ENCODE measurements at places on chromosomes 7 and 10.

- DNase-seq, result peak; percentile 35
Observed at GRCh38 chr10:32795598-32796183, 162.3 kb downstream of the ITGB1 start.

GRCh38 chr7:122886357-122887081 is at the start of gene CADPS2:
Gene CADPS2 (minus strand): TSS chr7:122886460. CDS start chr7:122886337, 123 bp downstream.
- DNase-seq, result peak; percentile 76

- no peak for DNase-seq
Observed at GRCh38 chr7:104127204-104127603, 80.6 kb downstream of the ORC5 start.

DNA sequence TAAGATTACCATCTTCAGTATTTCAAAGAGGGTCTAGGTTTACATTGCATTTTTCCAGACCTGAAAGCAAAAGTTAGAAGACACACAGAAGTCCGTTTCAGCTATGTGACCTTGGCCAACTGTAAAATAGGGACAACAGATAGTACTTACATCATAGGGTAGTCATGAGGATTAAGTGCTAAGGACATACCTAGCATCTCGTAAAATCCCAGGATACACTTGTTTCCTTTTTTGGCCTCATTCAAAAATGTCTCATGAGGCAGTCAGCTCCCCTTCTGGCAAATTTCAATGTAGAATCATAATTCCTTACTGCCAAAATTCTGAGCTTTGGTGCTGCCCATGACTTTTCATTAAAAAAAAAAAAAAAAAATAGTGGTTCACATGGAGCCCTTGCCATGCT is 6.4 kb upstream of the DUSP5 start:
- DNase-seq, result no peak

DNA sequence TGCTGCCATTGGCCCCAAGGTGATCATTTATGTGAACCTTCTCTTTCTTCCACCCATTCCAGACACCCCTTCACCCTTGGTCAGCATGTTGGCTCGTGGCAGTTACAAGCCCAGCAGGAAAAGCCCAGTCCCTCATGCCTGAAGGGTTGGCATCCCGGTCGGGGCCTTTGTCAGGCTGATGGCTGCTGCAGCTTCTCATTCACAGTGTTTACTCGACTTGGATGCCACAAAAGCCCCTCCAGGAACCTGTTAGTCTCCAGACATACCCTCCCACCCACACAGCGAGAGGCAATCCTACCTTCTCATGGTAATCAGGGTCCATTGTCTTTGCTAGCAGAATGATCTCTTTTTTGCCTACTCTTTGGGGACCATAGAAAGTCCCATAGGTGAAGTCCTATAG is 200.8 kb upstream of the PFKP start:
- DNase-seq, result no peak

DNA sequence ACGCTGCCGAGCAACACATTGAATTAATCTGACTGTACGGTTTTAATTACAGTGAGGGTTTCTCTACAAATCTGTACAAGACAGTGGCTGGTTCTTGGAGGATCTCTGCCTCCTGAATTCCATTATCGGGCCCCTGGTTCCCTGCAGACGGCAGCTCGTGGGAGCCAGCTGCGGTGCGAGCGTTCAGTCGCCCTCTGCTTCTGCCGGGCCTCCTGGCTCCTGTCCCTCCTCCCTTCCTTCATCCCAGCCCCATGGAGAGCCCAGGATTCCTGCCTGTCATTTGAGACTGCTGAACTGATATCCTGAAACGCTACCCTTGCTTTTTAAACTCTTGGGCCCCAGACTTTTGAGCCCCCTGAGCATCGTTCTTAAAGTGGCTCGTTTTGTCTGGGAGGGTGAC is 6.6 kb upstream of the DLX6 start:
- DNase-seq, result no peak

- peak; percentile 72 for DNase-seq
Observed at GRCh38 chr7:7157177-7157886, 25.0 kb upstream of the C1GALT1 start.

GRCh38 chr10:126222736-126223511 is 165.4 kb downstream of the ADAM12 start:
- peak; percentile 64 for DNase-seq

- peak; percentile 30 for DNase-seq
Observed at GRCh38 chr7:15947754-15948153, 261.3 kb upstream of the MEOX2 start.

Measured in fibroblast of skin of abdomen (primary cell).